Skeletal muscle tissue (tissue), 5 donors: ENCODE measurements at places on chromosomes 7 and 10. TPM values are rescaled to one million over a fixed set of nuclear protein-coding genes. Genes with fewer than 3 reads are reported as not detected.

GTF2IRD1 gene
- 16.2 TPM for total RNA-seq

BICC1 gene
- 25.6 TPM for total RNA-seq

KLF14 gene
- 0.52 TPM for total RNA-seq

UNC5B gene
- total RNA-seq = 6.3 TPM

CDC14C gene
- not detected for total RNA-seq

CNNM1 gene
- total RNA-seq = not detected

TDRD1 gene
- 0.52 TPM for total RNA-seq

ZNF107 gene
- 2.6 TPM for total RNA-seq

VSTM2A gene
- not detected for total RNA-seq

GIMAP5 gene
- total RNA-seq = 21.4 TPM

TMEM229A gene
- not detected for total RNA-seq

OR2A42 gene
- total RNA-seq = under 0.01 TPM

GDF10 gene
- 1.0 TPM for total RNA-seq

C10orf143 gene
- total RNA-seq = not detected

SPDYE9 gene
- not detected for total RNA-seq

NAT16 gene
- not detected for total RNA-seq

CNPY1 gene
- total RNA-seq = 0.52 TPM

GPRIN2 gene
- 0.52 TPM for total RNA-seq

CPVL gene
- 25.1 TPM for total RNA-seq

LRRN3 gene
- 5.2 TPM for total RNA-seq

ADRB1 gene
- total RNA-seq = 0.52 TPM

YWHAG gene
- total RNA-seq = 86.1 TPM

ZCWPW1 gene
- total RNA-seq = 3.1 TPM

SNCG gene
- 4.2 TPM for total RNA-seq

PHKG1 gene
- total RNA-seq = 48.0 TPM

TRIM4 gene
- total RNA-seq = 15.1 TPM

SLC26A5 gene
- not detected for total RNA-seq

CYP2C19 gene
- total RNA-seq = not detected

CDHR3 gene
- 12.0 TPM for total RNA-seq

SLC16A12 gene
- 1.6 TPM for total RNA-seq

ZNHIT1 gene
- 84.0 TPM for total RNA-seq

PRKCQ gene
- 14.6 TPM for total RNA-seq

TMEM26 gene
- 15.7 TPM for total RNA-seq

NPSR1 gene
- 1.6 TPM for total RNA-seq

LIPJ gene
- 0.52 TPM for total RNA-seq

FGFBP3 gene
- 1.6 TPM for total RNA-seq

GJD4 gene
- total RNA-seq = 2.1 TPM

OR6V1 gene
- total RNA-seq = not detected

GOLGA7B gene
- not detected for total RNA-seq

SYCE1 gene
- total RNA-seq = not detected

DNAJC1 gene
- total RNA-seq = 9.9 TPM

NPY gene
- 3.1 TPM for total RNA-seq

DHTKD1 gene
- total RNA-seq = 38.1 TPM

ST8SIA6 gene
- 0.52 TPM for total RNA-seq

MBLAC1 gene
- total RNA-seq = 1.0 TPM

COA1 gene
- total RNA-seq = 57.9 TPM

GATA3 gene
- 0.52 TPM for total RNA-seq

TRIM74 gene
- total RNA-seq = not detected

MICU1 gene
- total RNA-seq = 57.9 TPM

EPHA1 gene
- 0.52 TPM for total RNA-seq

PILRB gene
- total RNA-seq = 4.2 TPM

FAM180A gene
- 0.52 TPM for total RNA-seq

NME8 gene
- total RNA-seq = not detected

NKX2-3 gene
- total RNA-seq = 1.0 TPM
